ENCODE measurements at places on chromosomes 3 and 15.

GRCh38 chr15:37015451-37015850 lies 84.9 kb downstream of the MEIS2 start:
- DNase-seq = no peak

GRCh38 chr3:69485489-69485888 lies 99.6 kb upstream of the FRMD4B start:
- no peak for DNase-seq

GRCh38 chr3:48504051-48504946 lies at the start of gene SHISA5:
TSS of gene SHISA5 (minus strand) at chr3:48504174. CDS start at chr3:48504094, 80 bp downstream.
- peak; percentile 57 for DNase-seq

- DNase-seq = no peak
Measured at GRCh38 chr3:136932978-136933772, 24.6 kb upstream of the IL20RB start.

DNA sequence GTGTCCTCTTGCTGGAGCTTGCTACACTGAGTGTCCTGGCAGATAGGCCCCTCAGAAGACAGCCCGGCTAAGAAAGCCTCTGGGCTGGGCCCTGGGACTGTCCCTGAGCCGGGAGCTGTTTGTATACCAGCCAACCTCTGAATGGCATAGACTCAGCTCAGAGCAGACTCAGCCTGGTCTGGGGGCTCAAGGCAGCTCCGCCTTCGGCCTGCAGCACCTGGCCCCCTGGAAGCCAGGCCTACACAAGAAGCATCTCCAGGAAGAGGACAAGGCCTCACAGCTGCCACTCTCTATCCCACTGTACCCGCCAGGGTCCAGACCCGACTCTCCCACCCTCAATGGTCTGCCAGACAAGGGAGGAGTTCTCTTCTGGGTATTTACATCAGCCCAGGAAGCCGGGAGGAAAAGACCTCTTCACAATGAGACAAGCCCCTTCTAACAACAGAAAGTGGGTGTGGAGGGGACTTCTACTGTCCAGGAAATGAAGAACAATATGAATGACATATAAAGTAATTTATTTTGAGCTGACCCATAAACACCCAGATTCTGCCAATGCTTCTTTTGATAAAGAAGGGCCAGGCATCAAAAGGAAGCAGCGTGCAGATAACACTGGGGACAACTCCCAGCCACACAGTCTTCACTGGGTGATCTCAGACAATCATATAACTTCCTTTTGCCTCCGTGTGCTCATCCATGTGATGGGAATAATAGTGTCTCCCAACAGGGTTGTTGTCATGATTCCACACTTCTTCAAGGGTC lies 110.2 kb downstream of the TPRA1 start:
- no peak for DNase-seq

GRCh38 chr3:157868946-157869345 lies 237.3 kb downstream of the SHOX2 start:
- DNase-seq = no peak

DNA sequence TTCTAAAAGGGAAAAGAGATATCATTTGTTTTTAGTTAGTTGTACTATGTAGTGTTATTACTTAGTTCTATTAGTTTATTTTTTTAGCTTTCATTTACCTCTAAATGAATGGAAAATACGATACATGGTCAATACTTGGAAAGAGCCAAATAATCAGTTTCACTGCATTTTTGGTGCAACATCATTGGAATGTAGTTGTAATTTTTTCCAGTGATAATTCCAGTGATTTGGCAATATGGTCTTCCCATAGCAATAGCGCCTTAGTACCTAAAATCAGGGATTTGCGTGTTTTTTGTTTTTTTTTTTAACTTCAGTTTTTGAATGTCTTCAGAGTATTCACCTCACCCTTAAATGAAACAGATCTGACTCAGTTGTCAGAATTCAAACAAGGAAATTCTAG lies 41.8 kb downstream of the RAB8B start:
- no peak for DNase-seq

GRCh38 chr3:37303416-37303815 lies 129.0 kb upstream of the LRRFIP2 start:
- DNase-seq = no peak
